KBM-7 (cell line): ENCODE measurements at places on chromosomes 2 and 18.

GRCh38 chr2:129876541-129876940 is 102.9 kb upstream of the RAB6C start:
- DNase-seq: no peak

- no peak for DNase-seq
These were observed 198.7 kb downstream of the PTGR3 start for GRCh38 chr18:75010278-75010677.

DNA sequence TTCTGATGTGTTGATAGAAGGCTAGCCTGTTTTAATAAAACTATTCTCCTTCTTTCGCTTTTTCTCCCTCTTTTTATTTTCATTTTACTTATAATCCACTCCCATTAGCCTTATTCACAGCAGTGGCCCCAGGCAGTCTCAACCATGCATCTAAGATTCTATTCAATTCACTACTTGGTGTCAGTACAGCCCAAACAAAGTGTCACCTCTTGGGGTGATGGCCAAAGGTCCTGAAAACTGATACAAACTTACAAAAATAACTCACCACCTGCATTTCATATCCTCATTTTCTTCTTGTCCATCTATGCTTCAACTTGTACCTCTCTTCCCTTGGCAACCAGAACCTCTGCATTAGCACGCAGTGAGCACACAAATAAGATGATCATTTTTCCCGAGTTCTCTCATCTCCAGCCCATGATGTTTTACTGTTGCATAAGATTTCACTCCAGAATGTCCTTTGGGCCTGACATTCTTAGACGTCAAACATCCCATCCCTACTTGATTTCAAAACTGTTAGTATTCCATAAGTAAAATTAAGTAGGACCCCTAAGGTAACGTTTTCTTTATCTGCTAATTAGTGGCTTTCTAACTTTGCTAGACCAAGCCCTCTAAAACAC is 559.3 kb upstream of the TNP1 start:
- DNase-seq: no peak

DNA sequence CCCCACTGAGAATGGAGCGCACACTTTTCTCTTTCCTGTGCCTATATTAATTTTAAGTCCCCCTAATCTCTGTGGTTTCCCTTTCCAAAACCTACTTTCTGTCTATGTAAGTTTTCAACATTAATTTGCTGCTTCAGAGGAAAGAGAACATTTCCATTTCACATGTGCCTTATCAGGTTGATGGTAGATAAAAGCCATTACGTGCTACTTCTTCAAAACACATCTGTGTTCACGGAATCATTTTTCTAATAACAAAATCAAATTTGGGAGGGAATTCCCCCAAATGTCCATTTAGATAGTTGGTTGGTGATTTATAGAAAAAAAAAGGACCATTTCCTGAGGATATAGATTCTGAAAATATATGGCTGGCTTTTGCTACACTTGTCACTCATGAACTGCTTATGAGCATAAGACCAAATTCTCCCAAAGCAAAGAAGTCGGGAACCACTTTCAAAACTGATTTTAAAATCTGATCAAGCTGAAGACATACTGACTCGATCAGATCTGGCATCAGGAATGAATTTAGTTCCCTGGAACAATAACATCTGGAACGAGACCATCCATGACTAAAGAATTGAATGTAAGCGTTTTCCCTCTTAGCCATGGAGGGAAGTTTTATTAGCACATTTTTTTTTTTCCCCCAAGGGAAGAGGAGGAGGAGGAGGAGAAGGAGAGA is 8.2 kb downstream of the PTGR3 start:
- DNase-seq: peak; percentile 39

DNA sequence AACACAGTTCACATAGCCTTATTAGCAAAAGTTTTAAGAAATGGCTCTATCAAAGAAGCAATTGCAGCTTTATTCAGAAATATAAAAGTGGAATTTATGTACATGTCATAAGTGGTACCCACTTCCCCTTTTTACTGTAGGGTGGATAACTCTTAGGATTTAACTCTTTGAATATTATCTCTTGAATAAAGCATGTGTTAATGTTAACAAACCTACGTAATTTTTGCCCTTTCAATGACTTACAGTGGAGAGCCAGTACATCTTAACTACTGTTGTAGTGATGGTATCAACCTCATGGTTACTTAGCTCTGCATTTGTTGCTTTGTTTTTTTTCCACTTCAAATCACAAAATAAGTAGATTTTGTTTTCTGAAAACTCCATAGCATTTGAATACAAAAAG is 8.8 kb downstream of the NABP1 start:
- DNase-seq: no peak

DNA sequence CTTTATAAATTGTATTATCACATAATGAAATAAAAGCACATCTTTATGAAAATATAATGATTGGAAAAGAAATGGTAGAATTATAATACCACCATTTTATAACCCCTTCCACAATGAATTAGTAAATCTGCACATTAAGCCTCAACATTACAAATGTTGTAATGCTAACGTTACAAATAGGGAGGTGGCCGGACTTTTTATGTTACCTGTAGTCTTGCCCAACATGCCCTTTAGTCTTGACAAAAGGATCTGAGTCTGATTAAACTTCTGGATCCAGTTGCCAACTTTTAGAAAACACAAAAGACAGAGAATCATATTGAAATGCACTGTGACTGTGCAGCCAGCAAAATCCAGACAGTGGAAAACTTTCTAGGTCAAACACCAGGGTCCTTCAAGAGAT is 617.3 kb downstream of the KCNJ3 start:
- no peak for DNase-seq

DNA sequence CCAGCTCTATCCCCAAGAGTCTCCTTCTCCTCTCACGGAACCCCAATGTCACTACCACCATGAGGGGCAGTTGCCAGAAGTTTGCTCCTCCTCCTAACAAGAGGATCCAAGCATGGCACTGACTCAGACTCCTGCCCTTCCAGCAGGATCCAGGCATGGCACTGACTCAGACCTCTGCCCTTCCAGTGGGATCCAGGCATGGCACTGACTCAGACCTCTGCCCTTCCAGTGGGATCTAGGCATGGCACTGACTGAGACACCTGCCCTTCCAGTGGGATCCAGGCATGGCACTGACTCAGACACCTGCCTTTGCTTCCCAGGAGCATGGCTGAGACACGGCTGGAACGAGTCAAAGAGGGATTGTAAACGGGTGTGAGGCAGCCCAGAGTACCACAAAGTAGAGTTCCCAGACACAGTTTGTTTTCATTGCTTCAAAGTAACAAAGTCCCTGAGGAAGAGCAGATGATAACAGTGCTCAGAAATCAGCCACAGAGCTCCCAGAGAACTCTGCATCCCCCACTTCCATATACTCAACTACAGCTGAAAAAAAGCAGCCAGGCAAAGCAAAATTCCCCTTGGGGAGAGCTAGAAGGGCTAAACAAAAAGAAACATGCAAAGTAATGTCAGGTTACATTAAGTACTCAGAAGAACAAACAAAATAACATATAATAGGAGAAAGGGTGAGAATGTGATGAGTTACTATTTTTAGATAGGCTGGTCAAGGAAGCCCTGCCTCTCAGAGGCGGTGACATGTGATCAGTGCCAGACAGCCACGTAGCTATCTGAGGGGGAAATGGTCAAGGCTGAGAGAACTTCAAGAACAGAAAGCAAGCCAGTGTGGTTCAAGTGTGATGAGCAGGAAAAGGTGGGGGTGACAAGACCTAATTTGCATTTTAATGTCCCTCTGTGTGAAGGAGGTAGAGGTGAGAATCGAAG is 3.0 kb downstream of the BUB1 start:
- DNase-seq: peak; percentile 73

DNA sequence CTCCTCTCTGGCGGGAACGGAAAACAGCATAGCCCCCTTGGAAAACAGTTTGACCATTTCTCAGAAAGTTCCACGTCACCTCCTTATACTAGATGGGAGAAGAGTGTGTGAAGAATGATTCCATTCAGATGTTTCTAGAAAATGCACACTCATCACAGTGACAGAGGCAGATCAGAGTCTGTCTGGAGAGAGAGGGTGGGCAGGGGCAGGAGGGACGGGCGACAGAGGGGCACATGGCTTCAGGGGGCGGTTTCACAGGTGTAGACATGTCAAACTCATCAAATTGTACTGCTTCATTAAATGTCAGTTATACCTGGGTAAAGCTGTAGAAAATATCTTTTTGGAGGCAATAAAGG is 88.8 kb upstream of the TAF1B start:
- DNase-seq: no peak

- DNase-seq: peak; percentile 82
These were observed 60.7 kb upstream of the ZEB2 start for GRCh38 chr2:144580521-144581161.

DNA sequence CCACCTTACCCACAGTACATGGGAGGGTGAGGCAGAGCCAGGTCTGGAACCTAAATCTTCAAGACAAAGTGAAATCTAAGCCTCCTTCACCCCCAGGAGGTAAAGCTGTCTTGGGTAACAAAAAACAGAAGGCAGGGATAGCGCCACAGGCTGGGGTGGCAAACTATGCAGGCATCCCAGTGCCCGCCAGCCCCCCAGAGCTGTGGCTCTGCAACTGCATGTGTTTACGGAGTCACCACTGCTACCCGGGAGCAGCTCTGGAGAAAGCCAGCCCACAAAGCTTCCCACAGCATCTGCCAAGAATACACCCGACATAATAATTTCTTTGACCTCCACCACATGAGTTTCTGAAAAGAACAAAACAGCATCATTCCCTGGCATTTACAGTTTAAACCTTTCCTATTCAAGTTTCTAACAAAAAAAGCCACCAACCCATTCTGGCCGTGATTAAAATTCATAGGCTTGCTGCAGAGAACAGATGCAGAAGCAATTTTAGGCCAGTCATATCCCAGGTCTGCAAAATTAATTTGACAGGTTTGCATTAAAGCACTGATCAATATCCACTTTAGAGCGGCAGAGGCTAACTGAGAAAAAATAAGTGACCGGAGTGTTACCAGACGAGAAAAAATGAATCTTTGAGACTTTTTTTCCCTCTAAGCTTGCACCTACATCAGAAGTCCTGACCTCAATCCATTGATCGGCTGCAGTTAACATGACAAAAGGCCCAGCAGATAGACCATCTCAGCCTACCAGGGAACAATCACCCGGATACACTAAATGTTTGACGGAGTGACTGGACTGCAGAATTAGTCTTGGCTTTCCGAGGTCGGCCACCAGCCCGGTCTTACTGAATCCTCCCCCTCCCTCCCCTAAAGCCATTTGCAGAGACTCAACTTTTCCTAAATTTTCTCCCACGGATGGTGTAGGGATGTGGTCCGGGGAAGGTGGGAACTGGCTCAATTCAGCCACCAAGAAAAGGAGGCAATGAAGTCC is 309.6 kb upstream of the SKOR2 start:
- no peak for DNase-seq

GRCh38 chr2:108621087-108621559 is 86.9 kb downstream of the LIMS1 start:
- peak; percentile 67 for DNase-seq

DNA sequence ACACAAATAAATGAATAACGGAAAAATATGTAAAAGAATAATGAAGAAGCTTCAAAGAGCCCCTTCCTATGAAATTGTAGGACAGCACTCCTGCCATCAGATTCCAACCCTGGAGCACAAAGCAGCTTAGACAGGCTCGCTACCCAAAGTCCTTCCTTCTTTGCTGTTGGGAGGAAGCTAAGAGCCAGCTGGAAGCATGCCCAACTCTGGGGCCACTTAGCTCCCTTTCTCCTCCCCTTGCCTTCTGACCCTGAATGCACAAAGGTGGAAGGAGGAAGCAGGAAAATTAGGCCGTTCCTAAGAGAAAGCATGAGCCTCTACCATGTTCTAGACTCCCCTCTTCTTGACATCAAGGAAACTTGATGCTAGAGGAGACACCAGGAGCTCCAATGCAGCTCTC is 700.8 kb downstream of the RNF144A start:
- peak; percentile 14 for DNase-seq

DNA sequence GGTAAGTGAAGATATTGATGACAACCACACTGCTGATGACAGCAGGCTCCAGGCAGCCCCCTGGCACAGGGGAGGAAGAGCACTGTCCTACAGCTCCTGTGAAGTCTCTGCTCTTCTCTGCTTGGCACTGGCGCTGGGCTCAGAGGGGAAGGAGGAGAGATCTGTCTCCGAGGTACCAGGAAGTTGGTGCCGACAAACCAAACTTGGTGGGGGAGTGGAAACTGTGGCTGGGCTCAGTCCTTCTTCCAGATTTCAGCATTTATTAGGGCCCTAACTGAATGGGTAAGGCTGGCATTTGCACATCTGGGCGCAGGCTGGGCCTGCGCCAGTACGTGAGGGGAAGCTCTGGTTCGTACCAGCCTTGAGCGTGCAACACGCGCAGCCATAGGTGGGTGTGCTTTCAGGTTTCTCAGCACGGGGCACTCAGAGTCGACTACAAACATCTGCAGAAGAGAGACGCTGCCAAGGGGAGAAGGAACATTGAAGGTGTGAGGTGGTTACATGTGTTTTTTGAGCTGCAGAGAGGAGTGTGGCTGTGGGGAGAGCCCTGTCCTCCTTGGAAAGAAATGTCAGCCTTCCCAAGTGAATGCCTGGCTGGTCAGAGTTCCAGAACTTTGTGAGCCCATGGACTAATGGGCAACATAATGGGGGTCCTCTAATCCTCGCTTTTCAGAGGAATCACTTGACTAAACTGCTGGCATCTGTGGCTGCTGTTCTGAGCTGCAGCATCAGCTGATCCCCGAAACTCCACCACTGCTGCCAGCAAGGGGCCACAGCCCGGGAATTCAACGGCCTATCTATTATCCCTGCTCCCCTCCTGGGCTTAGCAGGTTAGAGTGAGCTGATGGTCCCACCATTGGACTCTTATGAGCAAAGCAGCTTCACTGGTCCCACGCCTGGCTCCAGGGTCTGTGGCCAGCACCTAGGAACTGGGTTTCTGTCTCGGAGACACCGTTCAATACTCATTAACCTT is 55.2 kb upstream of the SEMA4C start:
- DNase-seq: no peak

DNA sequence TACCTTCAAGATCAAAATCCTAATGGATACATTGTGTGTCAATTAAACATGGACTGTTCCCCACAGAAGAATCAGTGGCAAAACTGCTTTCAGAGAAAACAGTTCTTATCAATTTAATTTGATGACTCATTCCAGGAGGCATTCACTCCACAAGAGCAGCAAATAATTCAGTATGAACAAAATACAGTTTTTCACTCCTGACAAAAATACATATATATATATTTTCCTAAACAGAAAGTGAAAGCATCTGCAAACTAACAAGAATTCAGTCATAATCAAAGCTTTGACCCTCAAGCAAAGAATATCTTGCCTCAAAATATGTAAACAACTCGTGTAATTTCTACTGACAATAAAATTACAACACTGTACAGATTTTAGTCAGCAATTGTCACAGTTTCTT is 685.1 kb upstream of the SLC8A1 start:
- no peak for DNase-seq

GRCh38 chr2:73103018-73103542 is 9.7 kb downstream of the RAB11FIP5 start:
- no peak for DNase-seq
